ENCODE measurements at places on chromosomes 7 and 10.
A peak's percentile ranks its signal among the peaks of the same experiment; 100 is the strongest.

- peak; percentile 88 for DNase-seq
These were observed 131.0 kb downstream of the RPS24 start for GRCh38 chr10:78164702-78165101.

DNA sequence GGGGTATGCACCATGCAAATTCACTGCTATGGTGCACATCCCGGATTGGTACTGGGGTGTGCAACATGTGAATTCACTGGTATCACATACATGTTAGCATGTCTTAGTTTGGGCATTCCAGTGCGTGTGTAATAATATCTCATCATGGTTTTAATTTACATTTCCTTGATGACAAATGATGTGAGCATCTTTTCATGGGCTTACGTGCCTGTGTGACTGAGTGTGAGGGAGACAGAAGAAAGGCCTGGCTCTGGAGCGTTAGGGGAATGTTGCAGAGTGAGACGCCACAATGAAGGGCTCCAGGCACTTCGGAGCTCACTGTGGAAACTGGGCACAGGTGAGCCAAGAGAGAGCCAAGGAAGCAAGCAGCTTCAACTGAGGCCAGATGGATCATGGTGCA lies 162.6 kb downstream of the UBE2H start:
- DNase-seq: no peak

DNA sequence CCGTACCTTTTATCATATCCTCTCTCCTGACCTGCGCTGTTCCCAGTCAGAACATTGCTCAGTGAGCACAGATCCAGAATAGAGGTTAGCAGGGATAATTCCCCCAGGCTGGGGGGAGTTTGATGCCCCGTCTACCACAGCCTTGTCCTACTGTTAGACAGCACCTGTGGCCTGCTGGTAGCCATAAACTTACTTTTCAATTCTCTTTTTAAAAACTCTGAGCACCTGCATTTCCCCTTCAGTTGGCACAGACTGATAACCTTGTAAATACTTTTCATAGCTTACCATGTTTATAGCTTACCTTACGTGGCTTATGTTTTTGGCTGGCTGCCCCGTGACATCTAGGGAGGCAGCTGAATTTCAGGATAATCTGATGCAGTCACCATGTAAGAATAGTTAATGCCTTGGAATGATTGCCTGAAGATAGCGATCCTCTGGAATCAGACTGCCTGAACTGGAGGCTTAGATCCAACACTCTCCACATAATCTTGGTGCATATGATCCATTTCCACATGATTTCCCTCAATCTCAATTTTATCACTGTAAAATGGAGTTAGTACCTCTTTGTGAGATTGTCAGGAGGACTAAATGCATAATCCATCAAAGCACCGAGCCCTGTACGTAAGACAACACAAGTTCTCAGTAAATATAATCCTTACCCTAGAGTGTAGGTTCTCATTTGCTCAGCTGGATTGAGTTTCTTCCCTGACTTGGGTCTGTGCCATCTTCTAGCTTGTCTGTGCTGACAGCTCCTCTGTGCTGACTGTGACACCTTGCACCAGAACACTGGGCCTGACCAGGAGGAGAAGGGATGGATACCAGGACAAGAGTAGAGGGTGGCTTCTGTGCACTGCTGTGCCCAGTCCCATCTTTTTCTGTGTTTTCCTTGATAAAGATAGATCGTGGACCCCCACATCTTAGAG lies 111.7 kb upstream of the GJD4 start:
- DNase-seq: no peak

DNA sequence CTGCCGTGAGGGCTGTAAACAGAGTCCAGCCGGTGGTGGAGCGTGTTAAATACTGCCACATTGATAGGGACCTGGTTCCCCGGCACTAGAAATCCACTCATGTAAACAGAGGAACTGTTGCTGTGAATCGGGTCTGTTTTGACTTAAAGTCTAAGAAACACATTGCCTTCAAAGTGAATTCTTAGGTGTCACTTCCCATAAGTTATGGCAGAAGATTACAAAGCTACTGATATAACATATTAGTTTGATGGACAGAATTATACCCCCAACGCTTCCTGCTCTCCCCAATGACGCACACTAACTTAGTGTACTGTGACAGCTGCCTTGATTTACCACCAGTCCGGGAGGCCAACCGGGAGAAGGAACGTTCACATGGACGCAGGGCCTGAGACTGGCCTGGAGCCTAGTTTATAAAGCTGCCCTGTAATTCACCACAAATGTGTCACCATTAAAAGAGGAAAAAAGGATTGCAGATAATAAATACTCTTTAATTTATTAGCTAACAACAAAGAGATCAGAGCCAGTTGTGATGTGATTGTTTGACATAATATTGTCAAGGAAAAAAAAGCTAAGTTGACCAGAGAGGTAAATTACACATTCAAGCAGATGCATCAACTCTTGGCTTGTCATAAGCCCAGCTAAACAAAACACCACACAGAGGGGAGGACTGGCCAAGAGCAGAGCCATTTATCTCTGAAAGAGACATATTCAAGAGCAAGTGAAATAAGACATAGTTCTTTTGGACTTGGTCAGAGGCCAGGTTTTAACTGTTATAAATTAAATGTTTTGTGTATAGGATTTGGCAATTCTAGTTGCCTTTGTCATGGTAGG lies 820.6 kb downstream of the LRMDA start:
- peak; percentile 4 for DNase-seq

DNA sequence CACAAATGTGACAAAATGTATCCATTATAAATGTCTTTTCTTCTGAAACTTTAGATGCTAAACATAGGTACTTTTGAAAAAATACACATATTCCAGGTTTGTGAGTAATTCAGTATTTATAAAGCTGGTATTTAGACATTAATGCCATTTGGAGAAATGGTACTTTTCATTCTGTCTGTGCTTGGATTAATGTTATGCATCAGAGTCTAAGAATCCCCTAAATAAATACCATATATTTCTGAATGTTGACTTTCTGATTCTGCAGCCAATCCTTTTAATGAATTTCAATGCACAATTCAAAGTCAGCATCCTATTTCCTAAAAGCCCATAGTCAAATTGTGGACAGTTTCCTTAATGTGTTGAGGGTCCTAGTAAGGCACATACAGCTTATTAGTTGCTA lies 145.0 kb downstream of the DKK1 start:
- DNase-seq: no peak

GRCh38 chr7:155526225-155526624 lies 20.1 kb downstream of the CNPY1 start:
- no peak for DNase-seq

DNA sequence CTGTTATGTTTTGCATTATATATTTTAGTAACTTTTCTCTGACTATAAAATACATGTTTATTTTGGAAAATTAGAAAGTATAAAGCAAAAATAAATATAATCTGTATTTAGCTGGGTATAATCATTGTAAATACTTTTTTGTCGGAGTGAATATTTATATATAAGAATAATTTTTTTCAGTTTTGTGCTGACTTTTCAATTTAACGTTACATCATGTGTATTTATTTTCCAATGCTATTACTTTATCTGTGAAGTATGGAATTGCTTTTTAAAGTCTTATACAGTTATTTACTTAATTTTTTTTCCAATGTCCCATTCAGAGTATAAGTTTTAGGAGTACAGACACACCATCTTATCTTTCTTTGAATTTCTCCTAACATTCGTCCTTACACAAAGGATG lies 15.2 kb downstream of the AP3M1 start:
- no peak for DNase-seq

DNA sequence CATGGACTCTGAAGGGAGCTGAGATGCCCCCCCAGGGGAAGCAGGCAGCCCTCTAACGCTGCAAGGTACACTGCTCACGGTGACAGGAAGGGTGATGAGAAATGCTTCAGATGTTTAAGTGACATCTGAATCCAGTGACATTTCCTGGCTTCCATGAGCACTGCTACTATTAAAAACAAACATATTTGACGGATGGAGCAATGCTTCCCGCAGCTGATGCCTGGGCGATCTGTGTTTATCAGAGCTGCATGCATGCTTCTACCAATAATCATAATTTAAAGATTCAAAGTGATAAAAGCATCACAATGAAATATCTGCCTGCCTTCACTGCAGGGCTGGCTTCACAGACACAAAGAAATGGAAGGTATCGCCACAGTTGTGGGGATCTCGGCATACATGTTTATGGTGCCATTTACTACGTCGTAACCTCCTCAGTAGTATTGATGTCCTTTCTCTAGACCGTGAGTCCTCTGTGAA lies 66.1 kb upstream of the AOAH start:
- DNase-seq: no peak

- DNase-seq: no peak
These were observed 11.8 kb upstream of the PDCD4 start for GRCh38 chr10:110859973-110860376.

DNA sequence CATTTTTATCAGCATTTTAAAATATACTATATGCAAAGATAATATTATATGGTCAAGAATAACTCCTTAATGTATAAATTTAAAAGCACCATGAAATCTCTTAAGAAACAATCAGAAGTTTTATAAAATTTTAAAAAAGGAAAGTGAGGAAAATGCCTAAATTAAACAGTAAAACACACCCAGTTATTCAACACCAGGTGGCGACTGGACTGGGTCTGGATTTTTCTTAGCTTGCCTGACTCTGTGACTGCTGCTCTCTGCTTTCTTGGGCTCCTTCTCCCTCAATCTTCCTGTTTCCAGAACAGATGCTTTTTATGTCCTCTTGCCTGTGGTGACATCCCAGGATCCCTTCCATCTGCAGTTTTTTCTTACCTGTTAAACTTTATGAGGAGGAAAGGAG lies 200.3 kb downstream of the BICC1 start:
- DNase-seq: no peak

- DNase-seq: no peak
These were observed 75.2 kb upstream of the NPVF start for GRCh38 chr7:25303281-25304181.

GRCh38 chr10:62056698-62057097 lies 155.2 kb downstream of the ARID5B start:
- no peak for DNase-seq

DNA sequence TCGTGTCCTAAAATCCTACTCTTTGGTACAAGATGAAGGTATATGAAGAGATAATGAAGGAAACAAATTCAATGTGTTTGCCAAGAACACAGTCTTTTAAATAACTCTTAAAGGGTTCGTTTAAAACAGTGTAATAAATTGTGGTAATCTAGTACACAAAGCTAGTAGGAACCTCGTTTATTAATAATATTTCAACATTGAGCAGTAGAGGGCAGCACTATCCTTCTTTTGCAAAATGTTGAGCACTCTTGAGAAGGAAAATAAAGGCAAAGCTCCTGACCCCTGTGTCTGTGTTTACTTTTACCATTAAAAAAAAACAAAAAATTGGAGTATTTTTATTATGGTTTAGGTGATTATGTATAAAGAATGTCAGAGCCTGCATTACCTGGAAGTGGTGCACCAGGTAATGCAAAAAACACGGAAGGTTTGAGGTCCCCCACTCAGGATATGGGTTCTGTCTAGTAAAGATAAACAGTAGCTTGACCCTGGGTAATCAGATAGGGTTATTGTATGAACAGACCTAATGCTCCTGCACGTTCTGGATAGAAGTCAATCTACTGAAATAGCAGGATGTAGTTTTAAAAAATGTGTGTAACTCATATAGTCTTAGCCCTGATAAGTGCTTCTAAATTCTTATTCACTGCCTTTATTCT lies 5.7 kb upstream of the GOT1 start:
- no peak for DNase-seq

DNA sequence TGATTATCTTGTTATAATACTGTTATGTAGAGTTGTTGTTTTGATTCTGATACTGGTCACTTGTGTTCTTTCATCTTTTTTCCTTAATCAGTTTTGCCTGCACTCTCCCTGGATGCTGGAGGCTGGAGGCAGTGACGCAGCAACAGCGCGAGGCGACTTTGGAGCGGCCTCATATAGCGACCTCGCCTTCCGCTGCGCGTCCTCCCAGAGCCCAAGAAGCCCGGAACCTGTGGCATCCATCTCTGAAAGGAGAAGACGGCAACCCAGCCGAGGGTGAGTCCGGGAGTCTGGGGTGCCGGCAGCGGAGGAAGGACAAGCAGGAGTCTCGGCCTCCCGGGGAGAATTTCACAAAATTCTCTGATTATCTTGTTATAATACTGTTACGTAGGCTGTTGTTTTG lies 161.2 kb downstream of the ZNF33B start:
- no peak for DNase-seq

- no peak for DNase-seq
These were observed 25.4 kb downstream of the STAM start for GRCh38 chr10:17669185-17669872.

- DNase-seq: no peak
These were observed 415.0 kb upstream of the NPVF start for GRCh38 chr7:25643286-25643685.

DNA sequence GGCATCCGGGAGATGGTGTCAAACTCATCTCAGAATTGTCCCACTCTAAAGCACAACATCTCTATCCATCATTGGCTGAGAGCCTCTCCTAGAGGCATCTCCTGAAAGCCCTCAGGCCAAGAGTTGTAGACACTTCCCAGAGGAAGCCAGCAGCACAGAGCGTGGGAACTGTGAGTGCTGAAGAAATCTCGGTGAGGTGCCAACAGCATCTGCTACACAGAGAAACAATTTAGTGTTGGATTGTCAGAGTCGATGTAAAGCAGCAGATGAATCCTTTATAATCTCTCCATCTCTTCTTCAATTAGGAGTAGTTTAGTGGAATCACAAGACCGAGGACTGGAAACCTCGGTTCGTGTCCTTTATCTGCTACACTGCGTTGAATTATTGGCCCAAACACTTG lies 172.2 kb downstream of the C7orf25 start:
- DNase-seq: no peak

- DNase-seq: no peak
These were observed 13.9 kb downstream of the ARHGAP19 start for GRCh38 chr10:97278491-97278989.

DNA sequence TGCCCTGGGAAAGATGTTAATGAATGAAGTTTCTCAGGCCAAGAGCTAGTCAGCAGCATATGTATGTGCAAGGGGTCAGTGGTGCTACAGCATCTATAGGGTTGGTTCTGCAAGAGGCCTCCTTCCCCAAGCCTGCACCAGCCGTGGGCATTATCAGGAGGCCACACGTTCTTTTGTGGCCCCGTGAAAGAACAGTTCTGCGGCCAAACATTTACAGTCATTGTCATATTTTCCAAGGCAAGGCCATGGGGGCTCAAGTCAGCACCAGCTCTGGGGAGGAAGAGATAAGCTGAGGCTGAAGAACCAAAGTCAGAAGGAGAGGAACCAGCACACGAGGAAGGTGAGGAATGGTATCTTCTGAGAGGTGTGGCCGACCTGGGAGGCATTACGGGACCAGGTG lies 54.4 kb upstream of the TMEM72 start:
- DNase-seq: no peak

- DNase-seq: no peak
These were observed 302.7 kb upstream of the MEOX2 start for GRCh38 chr7:15989194-15989593.

DNA sequence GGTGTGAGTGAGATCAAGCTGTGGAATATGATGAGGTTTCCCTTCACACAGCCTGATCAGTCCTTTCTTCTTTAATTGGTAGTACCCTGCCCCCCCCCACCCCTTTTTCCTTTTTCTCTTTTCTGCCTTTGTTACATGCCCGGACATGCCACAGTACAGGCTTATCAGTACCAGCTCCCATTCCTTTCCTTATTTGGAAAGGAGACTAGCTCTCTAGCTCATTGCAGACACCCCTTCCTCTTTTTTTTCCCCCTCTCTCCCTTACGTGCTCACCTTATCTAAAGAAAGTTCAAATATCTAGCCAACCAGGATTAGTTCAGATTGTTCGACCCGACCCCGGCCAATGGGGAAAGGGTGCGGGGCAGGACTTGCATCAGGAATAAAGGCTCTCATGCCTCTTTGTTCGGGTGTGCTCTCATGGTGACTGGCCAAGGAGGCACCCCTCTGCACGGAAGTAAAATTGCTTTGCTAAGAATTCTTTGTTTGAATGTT lies 230.4 kb downstream of the ACTR3B start:
- no peak for DNase-seq

GRCh38 chr7:26054386-26054785 lies 97.6 kb upstream of the NFE2L3 start:
- DNase-seq: no peak

Data from DMS 273 treated with DMSO at 0.1 percent for 48 hours (cell line).